ENCODE measurements at places on chromosomes 12 and 14. TPM values are rescaled to one million over a fixed set of nuclear protein-coding genes. Genes with fewer than 3 reads are reported as not detected.

TECPR2 gene
- total RNA-seq = 6.2 TPM

CACNA2D4 gene
- total RNA-seq = 0.91 TPM

- DNase-seq = peak; percentile 64
Measured at GRCh38 chr12:26338586-26339572, 143.5 kb downstream of the SSPN start.

- peak; percentile 74 for DNase-seq
Measured at GRCh38 chr14:50666772-50667683, 1.1 kb downstream of the SAV1 start.

DNA sequence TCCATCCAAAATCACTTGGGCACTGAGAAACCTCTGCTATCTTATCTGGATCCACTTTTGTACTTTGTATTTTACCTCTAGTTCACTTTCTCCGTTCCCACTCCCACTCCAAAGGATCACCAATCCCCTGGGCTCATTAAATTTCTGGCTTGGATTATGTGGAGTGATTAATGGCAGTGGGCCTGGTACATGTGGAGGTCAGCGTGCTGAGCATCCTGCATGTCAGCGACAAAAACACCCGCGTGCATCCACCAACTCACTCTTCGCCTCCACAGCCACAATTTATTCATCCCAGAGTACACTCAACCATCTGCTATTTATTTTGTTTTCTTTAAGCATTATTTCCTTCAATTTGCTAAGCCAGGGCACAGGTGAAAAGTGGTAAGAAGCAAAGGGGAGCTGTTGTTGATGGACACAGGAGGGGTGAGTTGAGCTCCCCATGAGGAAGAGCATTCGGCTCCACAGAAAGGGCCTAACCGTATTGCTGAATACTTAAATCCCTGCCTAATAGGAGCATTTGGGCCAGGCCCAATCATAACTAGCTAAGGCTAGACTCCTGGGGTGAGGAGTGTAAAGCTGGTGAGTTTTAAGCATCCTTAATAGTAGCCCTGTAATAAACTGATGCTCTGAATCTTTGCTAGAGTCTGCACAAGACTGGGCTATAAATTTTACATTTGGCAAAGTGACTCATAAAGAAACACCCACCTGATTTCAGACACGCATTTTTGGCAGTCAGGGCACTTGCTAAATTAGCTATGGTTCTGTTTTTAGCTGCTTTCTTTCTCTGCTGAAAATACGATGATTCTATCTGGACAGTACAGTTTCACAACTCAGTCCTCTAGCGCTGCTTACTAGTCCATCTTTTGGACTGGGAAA is 137.8 kb downstream of the SLC25A21 start:
- peak; percentile 54 for DNase-seq

OR6C3 gene
- not detected for total RNA-seq

OVCH1 gene
- total RNA-seq = not detected

NPAS3 gene
- 2.7 TPM for total RNA-seq

DNA sequence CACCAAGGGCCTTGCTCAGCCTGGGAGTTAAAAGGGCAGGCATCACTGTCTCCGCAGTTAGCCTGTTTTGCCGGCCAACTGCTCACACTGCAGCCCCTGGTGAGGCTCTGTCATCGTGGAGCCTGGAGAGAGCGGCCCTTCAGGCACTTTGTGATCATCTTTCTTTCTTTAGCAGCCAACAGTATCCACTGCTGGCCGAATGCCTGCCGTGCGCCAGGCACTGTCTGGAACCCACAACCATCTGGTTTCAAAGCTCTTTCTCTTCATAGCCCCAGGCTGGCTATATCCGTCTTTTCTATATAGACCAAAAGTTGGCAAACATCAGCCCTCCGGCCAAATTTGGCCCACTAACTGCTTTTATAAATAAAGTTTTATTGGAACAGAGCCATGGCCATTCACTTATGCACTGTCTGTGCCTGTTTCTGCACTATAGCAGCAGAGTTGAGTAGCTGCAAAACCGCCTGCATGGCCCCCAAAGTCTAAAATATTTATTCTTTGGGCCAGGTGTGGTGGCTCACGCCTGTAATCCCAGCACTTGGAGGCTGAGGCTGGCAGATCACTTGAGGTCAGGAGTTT is 29.5 kb downstream of the SLC8B1 start:
- no peak for DNase-seq

DNA sequence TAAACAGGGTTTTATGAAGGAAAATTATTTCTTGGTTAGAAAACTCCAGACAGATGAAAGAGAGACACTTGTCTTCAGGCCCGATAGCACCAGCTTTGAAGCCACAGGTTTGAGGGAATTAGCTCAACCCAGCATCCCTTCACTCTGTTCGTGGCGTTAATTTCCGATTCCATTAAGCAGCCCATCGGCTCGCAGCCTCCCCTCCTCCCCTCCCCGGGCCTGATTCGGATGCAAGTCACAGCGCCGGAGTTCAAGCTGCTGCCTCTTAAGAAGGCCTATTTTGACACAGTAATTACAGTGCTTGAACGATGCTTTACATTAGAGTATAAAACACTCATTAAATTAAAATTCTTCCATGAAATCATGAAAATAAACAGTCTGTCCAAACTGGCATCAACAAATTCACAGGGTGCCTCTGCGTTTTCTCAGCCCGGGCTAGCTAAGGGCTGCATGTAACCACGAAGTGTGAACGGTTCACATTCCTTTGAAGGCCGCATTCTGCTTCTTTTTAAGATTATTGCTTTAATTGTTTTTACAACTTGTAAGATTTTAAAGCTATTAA is 145.8 kb downstream of the DICER1 start:
- DNase-seq = no peak

DNA sequence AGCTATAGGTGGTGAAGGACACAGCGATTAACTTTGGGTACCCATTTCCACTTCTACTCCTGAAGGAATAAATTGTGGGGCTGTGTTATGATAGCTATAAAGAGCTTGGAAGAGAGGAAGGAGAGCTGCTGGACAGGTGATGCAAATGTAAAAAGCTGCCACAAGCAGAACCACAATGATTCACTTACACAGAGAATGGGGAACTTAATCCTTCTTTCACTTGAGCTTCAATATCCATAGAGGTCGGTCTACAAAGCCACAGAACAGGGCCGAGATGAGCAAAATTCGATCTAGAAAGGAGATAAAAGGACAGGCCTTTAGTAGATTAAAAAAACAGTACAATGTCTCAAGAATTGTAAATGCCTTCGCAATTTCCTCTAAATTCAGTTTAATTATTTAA is 831.1 kb downstream of the LRFN5 start:
- DNase-seq = no peak

GRCh38 chr12:6322969-6323339 is 12.5 kb downstream of the PLEKHG6 start:
- no peak for DNase-seq

RILPL2 gene
- 5.3 TPM for total RNA-seq

GRCh38 chr12:93166541-93167307 is 211.0 kb upstream of the NUDT4 start:
- DNase-seq = no peak

- DNase-seq = no peak
Measured at GRCh38 chr14:92847749-92848148, 53.6 kb downstream of the GOLGA5 start.

RPL10L gene
- total RNA-seq = not detected

DNA sequence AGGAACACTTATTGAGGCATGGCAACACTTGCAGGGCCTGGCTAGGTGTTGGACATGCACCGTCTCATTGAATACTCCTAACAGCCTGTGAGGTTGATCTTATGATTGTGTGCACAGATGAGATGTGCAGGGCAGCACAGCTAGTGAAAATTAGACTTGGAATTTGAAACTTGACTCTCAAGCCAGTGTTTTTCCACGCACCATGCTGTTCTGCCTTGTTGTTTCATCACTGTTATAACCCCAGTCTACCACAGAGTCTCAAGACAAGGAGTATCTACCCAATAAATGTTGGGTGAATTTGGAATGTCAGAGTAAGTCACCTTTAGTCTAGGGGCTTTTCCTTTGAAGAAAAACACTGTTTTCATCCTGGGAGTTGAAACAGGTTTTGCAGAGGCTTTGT is 55.8 kb upstream of the LRIG3 start:
- no peak for DNase-seq

DNA sequence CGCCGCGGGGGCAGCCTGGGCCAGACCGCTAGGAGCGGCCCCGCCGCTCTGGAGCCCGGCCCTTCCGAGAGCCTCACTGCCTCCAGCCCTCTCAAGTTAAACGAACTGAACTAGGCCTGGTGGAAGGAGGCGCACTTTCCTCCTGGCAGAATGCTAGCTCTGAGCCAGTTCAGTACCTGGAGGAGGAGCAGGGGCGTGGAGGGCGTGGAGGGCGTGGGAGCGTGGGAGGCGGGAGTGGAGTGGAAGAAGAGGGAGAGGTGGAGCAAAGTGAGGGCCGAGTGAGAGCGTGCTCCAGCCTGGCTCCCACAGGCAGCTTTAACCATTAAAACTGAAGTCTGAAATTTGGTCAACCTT is 5.3 kb downstream of the LTB4R start:
- no peak for DNase-seq

TAS2R46 gene
- not detected for total RNA-seq

- DNase-seq = no peak
Measured at GRCh38 chr14:93089521-93090269, 26.0 kb downstream of the ITPK1 start.

GPR135 gene
- 0.79 TPM for total RNA-seq

GRCh38 chr12:91954326-91954725 is 191.3 kb downstream of the BTG1 start:
- DNase-seq = no peak

GPATCH2L gene
- total RNA-seq = 18.0 TPM

KRT4 gene
- total RNA-seq = not detected
